MV-4-11 (cell line): ENCODE measurements at places on chromosomes 12 and 14.
A peak's percentile ranks its signal among the peaks of the same experiment; 100 is the strongest.

- no peak for DNase-seq
Observed at GRCh38 chr14:53701108-53701875, 255.3 kb downstream of the BMP4 start.

GRCh38 chr12:111216387-111217159 lies 152.3 kb downstream of the PHETA1 start:
- DNase-seq = peak; percentile 22

- no peak for DNase-seq
Observed at GRCh38 chr14:101075801-101076413, 172.4 kb upstream of the RTL1 start.

- DNase-seq = no peak
Observed at GRCh38 chr14:90154110-90154509, 92.3 kb downstream of the KCNK13 start.

DNA sequence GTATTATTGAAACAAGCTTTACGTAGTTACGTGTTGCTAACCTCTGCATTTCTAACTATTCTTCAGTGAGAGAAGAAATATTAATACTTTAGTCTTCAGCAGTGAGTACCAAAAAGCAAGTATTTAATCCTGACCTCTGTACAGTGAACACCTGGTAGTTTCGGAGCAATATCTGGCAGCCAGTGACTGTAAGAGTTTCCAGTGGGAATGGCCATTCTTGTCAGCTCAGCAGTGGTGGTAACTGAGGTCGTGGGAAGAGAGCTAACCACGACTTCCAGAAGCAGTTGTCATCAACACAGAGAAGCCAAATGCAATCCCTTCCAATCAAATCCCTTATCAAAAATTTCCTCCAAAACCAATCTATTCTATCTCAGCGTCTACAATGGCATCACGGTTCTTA lies 1500.2 kb upstream of the FLRT2 start:
- no peak for DNase-seq

DNA sequence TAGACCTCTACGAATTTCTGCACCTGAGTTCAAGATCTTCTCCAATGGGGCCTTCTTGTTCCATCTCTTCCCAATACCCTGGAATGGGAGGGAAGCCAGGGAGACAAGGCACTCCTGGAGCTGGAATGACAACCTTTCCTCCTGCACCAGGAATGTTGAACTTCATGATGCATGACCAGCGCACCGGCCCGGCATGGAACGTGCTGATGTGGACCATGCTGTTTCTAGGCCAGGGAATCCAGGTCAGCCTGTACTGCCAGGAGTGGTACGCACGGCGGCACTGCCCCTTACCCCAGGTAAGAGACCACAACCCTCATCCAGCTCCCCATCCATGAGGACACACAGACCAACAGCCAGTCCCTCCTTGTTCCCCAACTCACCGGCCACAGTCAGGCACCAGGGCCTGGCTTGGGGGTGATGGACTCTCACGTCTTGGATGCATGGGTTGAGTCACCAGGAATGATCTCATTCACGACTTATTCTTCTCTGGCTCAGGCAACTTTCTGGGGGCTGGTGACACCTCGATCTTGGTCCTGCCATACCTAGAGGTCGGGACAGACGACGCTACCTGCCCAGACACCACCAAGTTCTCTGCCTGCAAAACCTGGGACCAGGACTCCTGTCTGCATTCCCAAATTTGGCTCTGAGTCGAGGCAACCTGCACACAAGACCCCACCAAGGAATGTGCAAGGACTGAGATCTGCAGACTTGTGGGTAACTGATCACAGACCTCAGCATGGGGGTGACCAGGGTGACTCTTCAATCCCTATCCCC lies 20.5 kb downstream of the SOAT2 start:
- DNase-seq = no peak

GRCh38 chr12:72679147-72679757 lies 407.1 kb downstream of the TRHDE start:
- DNase-seq = no peak

DNA sequence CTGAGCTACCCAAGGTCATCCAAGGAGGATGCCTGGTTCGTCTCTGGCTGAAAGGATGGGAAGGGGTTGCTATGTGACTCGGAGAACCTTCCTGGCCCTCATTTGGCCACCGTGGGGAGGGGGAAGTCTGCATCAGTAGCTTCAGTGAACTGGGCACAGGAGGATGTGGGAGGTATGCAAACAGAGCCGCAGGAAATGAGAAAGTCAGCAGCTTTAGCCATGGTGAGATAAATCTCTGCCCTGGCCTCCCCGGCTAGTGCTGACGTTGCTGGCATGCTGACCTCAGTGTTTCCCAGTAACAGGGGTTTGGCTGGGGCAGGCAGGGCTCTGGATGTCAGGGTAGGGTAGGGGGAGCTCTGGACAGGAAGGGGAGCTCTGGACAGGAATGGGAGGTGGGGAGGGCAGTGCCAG lies 2.3 kb upstream of the CEBPE start:
- DNase-seq = no peak

DNA sequence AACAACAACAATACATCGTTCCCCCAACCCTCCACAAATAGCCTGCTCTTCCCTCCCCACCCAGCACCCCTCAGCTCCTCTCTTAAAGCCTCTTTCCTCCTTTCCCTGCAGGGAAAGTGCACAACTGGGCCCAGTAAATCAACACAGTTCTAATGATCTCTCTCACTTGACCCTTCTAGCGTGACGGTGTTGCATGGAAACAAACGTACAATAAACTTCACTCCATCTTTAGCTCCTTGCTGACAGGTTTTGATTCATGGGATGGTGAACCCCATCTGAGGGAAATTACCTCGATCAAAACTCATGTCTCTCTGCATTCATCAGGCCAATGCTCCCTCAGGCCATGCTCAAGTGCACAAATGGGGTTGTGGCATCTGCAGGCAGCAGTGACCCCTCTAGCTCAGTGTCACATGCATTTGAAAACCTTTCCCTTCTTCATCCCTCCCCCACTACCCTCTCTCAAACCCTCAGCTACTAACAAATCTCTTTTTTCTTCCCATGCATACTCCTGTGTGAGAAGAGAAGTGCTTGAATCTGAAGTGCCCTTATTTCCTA lies 22.9 kb downstream of the GDF11 start:
- no peak for DNase-seq

DNA sequence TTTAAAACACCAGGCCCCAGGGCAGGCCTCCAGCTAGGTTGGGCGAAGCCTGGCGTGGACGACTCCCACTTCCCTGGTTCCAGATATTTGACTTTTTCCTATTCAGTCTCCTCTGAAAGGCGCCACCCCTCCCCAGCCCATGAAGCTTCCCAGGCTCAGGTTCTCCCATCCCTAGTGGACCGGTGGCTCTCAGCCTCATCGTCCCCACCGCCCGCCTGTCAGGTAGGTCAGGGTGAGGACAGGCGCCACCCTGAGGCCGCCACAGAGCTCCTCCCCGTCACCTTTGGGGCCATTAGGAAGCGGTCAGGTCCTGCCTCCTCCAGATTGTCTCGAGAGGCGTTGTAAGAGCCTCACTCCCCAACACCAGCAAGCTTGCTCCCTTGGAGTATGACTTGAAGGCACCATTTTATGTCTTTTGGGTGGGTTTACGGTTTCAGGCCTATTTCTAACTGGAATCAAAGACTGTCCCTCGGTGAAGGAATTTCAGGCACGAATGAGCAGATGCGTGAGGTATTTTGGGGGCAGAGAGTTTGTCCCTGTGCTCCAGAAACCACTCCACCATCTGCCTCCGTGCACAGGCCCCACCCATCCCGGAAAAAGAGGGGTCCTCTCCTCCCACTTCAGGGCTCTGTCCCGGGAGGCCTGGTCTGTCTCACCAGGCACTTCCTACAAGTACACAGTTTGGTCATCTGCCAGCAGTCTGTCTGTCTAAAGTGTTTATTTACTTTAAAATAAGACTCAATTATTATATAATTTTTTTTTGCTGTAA lies 55.6 kb downstream of the TSPAN9 start:
- no peak for DNase-seq

DNA sequence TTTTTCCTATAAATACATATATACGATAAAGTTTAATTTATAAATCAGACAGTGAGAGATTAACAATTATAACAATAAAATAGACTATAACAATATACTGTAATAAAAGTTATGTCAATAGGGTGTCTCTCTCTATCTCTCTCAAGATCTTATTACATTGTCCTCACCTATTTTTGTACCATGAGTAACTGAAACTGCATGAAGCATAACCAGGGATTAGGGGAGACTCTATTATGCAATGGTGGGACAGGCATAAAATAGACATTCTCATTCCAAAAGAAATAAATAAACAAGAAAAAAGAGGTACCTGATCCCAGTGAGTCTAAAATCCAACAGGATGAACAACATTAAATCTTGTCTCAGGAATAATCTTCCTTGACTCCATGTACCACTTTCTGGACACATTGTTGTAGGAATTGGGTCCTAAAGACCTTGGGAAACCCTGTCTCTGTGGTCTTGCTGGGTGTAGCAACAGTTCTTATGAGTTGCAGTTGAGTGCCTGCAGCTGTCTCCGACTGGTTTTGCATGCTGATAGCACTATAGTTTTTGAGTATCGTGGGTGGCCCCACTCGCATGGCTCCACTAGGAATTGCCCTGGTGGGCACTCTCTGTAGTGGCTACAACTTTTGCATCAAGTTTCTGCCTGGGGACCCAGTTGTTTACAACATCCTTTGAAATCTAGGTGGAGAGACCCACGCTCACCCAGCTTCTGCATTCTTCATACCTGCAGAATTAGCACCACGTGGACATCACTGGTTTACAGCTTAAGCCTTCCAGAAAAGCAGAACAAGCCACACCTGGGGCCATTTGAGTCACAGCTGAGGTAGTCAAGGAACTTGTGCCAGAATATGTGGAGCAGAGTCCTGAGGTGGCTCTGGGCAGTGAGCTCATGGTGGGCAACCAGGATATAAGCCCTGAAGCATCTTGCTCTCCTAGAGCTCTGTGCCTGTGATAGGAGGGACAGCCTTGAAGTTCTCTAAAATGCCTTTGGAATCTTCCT lies 204.7 kb downstream of the KITLG start:
- peak; percentile 89 for DNase-seq

- no peak for DNase-seq
Observed at GRCh38 chr12:104423809-104424208, 32.9 kb upstream of the CHST11 start.

GRCh38 chr12:132432721-132433577 lies 57.0 kb upstream of the FBRSL1 start:
- no peak for DNase-seq

- no peak for DNase-seq
Observed at GRCh38 chr12:76346236-76346635, 2.0 kb downstream of the BBS10 start.

GRCh38 chr14:89507521-89507920 lies 90.5 kb upstream of the FOXN3 start:
- DNase-seq = no peak

- DNase-seq = no peak
Observed at GRCh38 chr12:59911516-59911915, 315.7 kb downstream of the SLC16A7 start.

DNA sequence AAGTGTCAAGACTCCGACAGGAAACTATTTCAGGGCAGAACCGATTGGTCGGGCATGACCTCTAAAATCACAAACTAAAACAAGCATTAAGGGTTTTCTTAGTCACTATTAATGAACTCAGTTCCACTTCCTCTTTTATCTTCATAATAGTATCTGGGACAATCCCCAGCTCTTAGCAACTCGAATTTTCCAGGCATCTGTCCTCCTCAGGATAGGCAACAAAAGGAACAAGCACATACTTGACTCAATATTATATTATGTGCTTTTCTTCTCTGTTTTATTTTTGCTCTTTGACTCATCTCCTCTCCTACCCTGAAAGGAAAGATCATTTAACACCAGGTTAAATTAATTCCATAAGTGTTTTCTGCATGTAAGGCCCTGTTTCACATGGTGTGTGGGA lies 638.3 kb upstream of the TBX3 start:
- DNase-seq = peak; percentile 35

GRCh38 chr12:46717868-46718267 lies 107.9 kb downstream of the SLC38A4 start:
- no peak for DNase-seq

DNA sequence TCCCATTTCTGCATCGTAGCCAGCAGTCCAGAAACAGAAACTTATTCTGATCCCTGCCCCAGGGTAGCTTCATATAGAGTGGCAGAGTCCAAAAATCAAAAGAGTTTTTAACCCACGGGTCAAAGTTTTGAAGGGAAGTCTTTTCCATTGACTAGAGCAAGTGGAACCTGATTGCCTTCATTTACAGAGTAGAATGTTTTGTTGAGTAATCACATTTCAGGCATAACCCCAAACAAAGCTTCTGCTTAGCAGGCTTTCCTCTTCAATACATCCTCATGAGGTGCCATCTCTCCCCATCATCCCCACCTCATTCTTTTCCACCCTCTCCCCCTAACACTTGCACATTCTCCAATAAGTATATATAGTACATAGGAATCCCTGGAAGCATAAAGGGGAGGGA lies 516.0 kb upstream of the FBXO33 start:
- no peak for DNase-seq

- peak; percentile 24 for DNase-seq
Observed at GRCh38 chr12:70247653-70248199, 4.5 kb downstream of the CNOT2 start.

GRCh38 chr12:3075315-3075714 lies 1.9 kb upstream of the TSPAN9 start:
- no peak for DNase-seq

DNA sequence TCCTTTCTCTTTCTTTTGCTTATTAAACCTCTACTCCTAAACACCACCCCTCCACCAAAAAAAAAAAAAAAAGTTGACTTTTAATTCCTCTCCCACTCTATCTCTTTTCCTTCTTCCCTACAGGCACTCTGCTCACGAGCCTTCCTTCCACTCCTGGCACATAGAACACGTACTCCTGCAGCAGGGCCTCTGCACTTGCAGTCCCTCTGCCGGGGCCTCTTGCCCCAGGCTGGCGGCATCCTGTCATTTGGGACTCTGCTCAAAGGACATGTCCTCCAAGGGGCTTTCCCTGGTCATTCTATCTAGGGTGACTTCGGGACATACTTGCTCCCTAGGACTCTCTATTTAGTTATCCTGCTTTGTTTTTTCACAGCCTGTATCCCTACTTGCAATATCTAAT lies 7.7 kb downstream of the FOS start:
- no peak for DNase-seq

- no peak for DNase-seq
Observed at GRCh38 chr12:62045211-62045610, 215.0 kb upstream of the USP15 start.

DNA sequence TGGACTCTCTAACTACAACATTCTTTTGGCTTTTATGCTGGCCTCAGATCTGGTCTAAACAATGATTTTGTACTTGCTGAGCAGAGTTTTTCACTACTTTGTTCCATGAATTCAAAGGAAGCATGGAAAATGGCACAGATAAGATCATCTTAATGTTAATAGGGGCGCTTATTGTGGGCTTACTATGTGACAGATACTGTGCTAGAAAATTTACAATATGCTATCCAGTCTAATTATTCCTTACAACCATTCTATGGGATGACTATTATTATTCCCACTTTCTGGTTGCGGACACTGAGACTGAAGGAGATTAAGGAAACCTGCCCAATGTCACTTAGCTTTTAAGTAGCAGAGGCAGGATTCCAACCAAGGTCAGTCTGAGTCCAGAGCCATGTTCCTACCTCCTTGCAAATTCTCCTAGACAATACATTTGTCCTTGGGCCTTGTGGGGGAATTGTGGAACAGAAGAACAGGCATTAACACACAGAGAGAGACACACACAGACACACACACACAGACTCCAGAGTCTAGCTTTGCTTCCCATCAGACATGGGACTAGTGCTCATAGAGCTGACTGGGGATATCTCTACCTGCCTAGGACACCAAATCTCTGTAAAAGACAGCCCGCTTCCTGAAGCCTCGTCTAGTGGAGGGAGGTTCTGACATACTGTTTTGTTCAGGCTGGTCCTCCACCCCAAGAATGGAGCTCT lies 107.7 kb downstream of the SLC38A1 start:
- DNase-seq = no peak

- no peak for DNase-seq
Observed at GRCh38 chr12:58301038-58301729, 359.8 kb downstream of the ATP23 start.
